ENCODE measurements at places on chromosomes 1 and 21. TPM values are rescaled to one million over a fixed set of nuclear protein-coding genes. Genes with fewer than 3 reads are reported as not detected.

- peaks cover 81% of the 10 kb centered on the region for H3K36me3 ChIP-seq
- DNase-seq = no peak
- H3K27ac ChIP-seq = no peak overlapping the region
- no peak overlapping the region for H3K4me3 ChIP-seq
- no peaks in the 10 kb centered on the region for H3K27me3 ChIP-seq
- peaks cover 1% of the 10 kb centered on the region for H3K4me1 ChIP-seq
Observed at GRCh38 chr1:88922214-88922613, 30.8 kb upstream of the GTF2B start.

Gene BSND
- not detected for total RNA-seq

DNA sequence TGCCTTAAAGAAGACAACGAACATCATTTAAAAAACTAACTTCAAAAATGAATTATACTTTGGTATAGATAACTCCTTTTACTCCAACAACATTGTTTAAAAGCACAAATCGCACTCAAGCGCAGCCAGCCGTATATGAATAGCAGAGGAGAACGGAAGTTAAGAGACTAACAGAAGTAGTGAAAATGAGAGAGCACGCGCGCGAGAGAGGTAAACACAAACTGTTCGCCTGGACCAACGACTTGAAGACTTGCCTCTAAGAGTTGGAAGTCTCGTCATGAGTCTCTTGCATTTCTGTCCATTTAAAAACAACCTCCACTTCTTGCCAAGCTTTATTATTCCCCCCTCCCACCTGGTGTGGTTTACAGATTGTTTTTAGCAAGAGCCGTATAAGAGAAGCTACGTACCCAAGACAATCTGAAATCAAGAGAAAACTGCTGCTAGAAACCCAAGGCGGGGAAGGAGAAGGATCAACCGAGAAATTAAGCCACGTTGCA lies 479 bp downstream of the SELENOF start:
- peaks cover 21% of the 10 kb centered on the region for H3K36me3 ChIP-seq
- no peaks in the 10 kb centered on the region for H3K27me3 ChIP-seq
- H3K4me3 ChIP-seq = no peak overlapping the region
- DNase-seq = peak; percentile 59
- H3K4me1 ChIP-seq = peaks cover 46% of the 10 kb centered on the region

GRCh38 chr1:231499148-231499763 lies 29.2 kb upstream of the TSNAX start:
- no peaks in the 10 kb centered on the region for H3K27me3 ChIP-seq
- no peak overlapping the region for H3K27ac ChIP-seq
- H3K36me3 ChIP-seq = peaks cover 8% of the 10 kb centered on the region
- H3K4me1 ChIP-seq = no peaks in the 10 kb centered on the region

Gene COL6A2
- total RNA-seq = 4.3 TPM
